ENCODE measurements at places on chromosomes 6 and 20. TPM values are rescaled to one million over a fixed set of nuclear protein-coding genes. Genes with fewer than 3 reads are reported as not detected.

Gene NEDD9
- total RNA-seq, result 41.4 TPM

Gene KDM1B
- 16.2 TPM for total RNA-seq

Gene TRDN
- total RNA-seq, result 0.96 TPM

Gene ACTR5
- total RNA-seq, result 8.5 TPM

Gene SCRT2
- total RNA-seq, result not detected

Gene SERINC1
- 375 TPM for total RNA-seq

Gene DSTN
- 272 TPM for total RNA-seq

Gene BAK1
- total RNA-seq, result 7.0 TPM

Gene ASIP
- total RNA-seq, result not detected

Gene SLC17A2
- not detected for total RNA-seq

Gene GNRH2
- total RNA-seq, result not detected

Gene SFTA2
- not detected for total RNA-seq

Gene ZNF341
- total RNA-seq, result 1.8 TPM

Gene DLK2
- not detected for total RNA-seq

Gene NMBR
- 0.29 TPM for total RNA-seq

Gene NKAIN2
- 0.48 TPM for total RNA-seq

Gene HLA-G
- total RNA-seq, result not detected

Gene OR2H2
- total RNA-seq, result not detected

Gene TCF21
- total RNA-seq, result 1.0 TPM

Gene SLC22A16
- total RNA-seq, result 2.9 TPM

Gene UBD
- total RNA-seq, result 2.0 TPM

Gene PAX1
- total RNA-seq, result not detected

Gene TNFRSF21
- total RNA-seq, result 10.2 TPM

Gene TSPO2
- total RNA-seq, result not detected

Gene MLN
- total RNA-seq, result not detected

Gene ALDH8A1
- total RNA-seq, result 0.80 TPM

Gene SLX4IP
- 5.9 TPM for total RNA-seq

Gene GCLC
- 50.6 TPM for total RNA-seq

Gene RIMS4
- 0.96 TPM for total RNA-seq

Gene PMEPA1
- 13.1 TPM for total RNA-seq

Gene PTP4A1
- total RNA-seq, result 22.9 TPM

Gene TREML2
- 0.15 TPM for total RNA-seq

Gene CCN5
- 16.1 TPM for total RNA-seq

Gene ACOT13
- total RNA-seq, result 8.2 TPM

Gene DEFB132
- total RNA-seq, result 0.33 TPM

Gene HRH3
- total RNA-seq, result not detected

Gene RFX6
- 1.8 TPM for total RNA-seq

Gene SPDEF
- 123 TPM for total RNA-seq

Gene GABRR2
- total RNA-seq, result 3.3 TPM

Gene LST1
- 8.8 TPM for total RNA-seq

Gene PTPRK
- total RNA-seq, result 29.1 TPM

Gene TMC2
- 0.96 TPM for total RNA-seq

Gene SSTR4
- total RNA-seq, result not detected

All from breast epithelium (tissue), 4 donors.